T-helper 22 cell (primary cell): ENCODE measurements at places on chromosomes 1 and 21.

DNA sequence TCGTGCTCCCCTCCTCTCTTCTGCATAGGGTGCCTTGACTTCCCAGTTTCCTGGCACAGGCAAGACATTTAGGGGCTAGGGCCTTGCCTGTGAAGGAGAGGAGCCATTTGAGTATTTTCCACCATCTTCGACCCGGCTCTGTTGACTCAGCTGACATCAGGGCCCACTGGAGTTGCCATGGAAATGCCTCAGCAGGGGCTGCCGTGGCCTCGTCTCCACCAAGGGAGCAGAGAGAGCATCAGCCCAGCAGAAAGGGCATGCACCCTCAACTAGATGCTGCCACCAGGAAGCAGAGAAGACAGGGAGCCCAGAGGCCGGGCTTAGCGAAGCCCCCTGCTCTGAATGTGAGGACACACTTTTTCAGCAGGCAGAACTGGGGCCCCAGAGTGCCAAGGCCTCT, 101.9 kb upstream of the ACTL8 start:
- no peak for DNase-seq

- no peak for DNase-seq
Measured at GRCh38 chr1:93995837-93996536, 86.8 kb upstream of the GCLM start.

DNA sequence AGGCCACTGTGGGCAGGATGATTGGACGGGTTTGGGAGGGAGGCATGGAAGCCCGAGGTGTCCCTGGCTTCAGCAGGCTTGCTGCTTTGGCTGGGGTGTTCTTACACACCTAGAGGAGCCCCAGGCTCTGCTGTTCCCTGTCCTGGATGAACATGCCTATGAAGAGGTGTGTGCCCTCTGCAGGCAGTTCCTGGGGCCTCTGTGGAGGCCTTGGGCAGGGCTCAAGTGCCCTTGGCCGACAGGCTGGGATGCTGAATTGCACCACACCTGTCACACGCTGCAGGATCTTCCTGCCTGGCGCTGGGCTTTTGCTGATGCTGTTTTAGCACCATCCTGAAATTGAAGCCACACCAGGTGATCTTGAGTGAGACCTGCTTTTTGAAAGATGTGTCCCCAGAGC, 415.0 kb upstream of the VAMP3 start:
- no peak for DNase-seq

- DNase-seq, result no peak
Measured at GRCh38 chr1:29971703-29972102, 735.4 kb downstream of the PTPRU start.

GRCh38 chr1:26991310-26992116, 2.0 kb upstream of the TRNP1 start:
- DNase-seq, result no peak

DNA sequence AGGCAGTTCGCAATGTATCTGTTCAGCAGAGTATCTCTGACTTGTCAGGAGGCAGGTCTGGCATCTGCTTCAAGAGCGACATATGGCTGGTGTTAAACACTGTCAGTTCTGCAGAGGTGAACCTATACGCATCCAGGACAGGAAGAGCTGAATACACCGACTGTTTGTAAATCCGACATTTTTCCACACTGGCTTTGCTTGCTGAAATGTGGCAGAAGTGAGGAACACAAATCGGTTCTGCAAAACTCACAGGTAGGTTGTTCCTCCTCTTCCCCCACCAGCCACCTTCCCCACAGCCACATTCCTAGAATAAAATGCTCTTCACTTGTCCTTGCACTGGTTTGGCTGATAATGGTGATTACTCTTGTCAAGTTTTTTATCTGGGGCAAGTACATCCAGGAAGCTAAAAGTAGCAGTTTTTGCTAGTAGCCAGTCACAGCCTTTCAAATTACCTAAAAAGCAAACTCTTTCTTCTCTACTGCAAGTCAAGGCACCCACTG, 289.2 kb downstream of the GRIK1 start:
- no peak for DNase-seq

- DNase-seq, result no peak
Measured at GRCh38 chr1:204735042-204735441, 49.5 kb upstream of the LRRN2 start.

- no peak for DNase-seq
Measured at GRCh38 chr1:55056632-55056992, 17.3 kb downstream of the PCSK9 start.

- DNase-seq, result no peak
Measured at GRCh38 chr1:52502789-52503188, 50.1 kb downstream of the TUT4 start.

- DNase-seq, result no peak
Measured at GRCh38 chr1:159989581-159989980, 35.5 kb upstream of the SLAMF9 start.

DNA sequence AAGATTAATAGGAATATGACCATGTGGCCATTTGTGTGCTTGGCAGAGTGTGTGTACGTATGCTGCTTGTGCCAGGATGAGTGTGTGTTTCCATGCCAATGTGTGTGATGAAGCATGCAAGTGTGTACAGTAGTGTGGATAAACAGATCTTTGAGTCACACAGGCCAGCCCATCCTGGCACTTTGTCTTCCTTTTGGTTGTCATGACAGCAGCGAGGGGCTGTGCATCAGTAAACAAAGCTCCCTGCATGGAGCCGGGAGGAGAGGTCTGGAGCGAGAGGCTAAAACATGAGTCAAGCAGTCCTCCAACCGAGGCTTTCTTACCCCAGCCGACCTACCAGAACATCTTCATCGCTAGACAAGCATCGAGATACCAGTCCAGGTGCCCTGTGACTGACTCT, 221.2 kb downstream of the CACNA1E start:
- no peak for DNase-seq

DNA sequence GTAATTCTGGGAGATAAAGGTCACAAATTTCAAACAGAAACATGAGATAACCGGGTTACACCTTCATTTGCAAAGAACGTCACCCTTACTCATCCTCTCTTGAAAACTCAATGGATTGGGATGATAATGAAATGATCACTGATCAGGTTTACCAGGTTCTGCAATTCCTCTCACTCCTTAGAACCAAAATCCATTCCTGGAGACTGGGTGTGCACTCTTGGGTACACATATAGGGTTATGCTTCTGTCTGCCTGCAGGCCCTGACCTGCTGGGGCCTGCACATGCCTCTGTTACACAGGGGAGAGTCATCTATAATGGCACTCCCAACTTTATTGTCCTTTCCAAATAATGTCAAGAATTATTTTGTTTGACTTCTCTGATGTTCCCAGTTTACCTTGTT, 8.3 kb downstream of the SUSD4 start:
- no peak for DNase-seq

DNA sequence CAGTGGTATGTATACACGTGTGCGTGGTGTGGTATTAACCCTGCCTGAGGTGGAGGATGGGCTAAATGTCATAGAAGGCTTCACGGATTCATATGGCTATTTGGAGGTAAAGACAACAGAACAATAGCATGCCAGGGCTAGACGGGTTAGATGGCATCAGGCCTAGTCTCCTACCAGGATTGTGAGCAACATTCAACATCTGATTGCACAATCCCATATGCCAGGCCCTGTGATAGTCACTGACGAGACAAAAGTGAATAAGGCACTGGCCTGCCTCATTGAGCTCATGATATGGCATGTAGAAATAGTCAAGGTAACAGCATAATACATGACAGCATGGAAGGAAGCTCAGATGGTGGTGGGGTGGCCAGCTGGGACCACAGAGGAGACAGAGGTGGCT, 167.1 kb upstream of the BEND5 start:
- no peak for DNase-seq

DNA sequence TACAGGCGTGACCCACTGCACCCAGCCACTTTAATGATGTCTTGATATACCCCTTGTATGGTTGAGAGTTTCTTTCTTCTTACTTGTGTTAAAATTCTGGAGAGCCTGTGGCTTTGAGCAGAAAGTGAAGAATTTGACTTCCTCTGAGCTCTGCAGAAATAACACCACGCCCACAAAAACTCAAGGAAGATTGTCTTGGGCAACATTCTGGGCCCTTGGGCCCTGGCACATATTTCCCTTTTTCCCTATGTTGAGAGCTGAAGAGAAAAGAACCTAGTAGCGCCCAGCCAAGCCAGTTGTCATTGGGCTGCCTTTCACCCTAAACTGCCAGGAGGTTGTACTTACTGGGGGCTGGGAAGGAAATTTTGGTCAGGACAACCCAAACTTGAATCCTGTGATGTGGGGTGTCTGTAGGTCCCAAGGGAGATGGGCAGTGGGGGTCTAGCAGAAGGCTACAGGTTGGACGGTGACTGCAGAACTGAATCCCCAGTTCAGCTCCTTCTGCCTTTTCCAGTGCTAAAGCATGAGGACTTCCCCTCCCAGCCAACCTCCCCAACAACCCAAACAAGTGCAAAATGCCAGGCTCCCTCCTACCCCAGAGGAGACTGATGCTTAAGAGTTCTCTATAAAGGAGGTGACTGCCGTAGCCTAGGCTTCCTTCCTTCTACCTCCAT, 11.7 kb upstream of the SNAPIN start:
- no peak for DNase-seq

GRCh38 chr21:39117440-39117970, 65.7 kb downstream of the PSMG1 start:
- no peak for DNase-seq

GRCh38 chr1:54996359-54996868, 2.3 kb upstream of the BSND start:
- DNase-seq, result peak; percentile 59

DNA sequence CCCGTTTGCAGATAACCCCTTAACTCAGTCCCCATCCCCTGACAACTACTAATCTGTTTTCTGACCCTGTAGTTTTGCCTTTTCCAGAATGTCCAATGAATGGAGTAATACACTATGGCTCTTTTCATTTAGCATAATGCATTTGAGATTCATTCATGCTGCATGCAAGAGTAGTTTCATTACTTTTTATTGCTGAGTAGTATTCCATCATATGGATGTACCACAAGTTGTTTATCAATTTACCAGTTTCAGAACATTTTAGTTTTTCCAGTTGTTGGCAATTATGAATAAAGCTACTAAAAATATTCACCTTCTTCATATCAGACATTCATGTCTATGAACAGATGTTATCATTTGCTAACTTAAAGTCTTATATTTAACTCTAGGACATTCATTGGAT, 45.3 kb downstream of the STXBP3 start:
- no peak for DNase-seq

- no peak for DNase-seq
Measured at GRCh38 chr1:21663248-21663950, 5.8 kb downstream of the RAP1GAP start.

DNA sequence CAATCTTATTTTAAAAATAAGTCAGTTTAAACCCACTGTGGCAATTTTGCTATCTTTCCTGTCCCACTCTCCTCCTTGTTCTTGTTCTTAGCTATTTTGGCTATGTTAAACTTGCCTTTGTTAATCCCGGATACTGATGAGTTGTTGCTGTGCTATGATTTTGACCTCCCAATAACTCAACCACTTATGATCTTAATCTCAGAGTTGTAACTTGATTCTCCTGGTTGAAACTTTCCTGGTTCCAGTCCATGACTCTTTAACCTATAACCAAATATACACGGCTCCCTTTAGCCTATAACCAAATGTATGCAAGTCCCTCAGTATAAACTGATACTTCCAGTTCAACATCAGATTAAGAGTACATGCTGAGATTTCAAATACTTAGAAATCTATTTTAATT, 15.6 kb upstream of the ACADM start:
- DNase-seq, result no peak

- DNase-seq, result no peak
Measured at GRCh38 chr1:55385402-55386018, 170.3 kb upstream of the USP24 start.

DNA sequence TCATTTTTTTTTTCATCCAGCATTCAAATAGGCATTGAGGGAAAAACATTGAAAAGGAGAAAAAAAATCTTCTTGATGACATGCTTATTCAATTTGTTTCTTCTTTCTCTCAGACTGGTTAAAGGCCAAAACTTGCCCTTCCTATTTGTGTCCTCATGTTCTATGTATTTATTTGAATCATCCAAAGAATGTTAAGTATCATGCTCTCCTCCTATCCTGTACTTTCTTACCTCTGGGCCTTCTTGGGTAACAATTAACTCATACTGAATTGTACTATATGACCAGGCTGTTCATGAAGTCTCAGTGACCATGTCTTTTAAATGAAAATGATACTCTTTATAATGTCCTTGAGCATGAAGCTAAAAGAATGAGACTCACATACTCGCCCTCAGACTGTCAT, 36.5 kb upstream of the DENND1B start:
- no peak for DNase-seq

GRCh38 chr1:31108861-31109260, 43.3 kb upstream of the PUM1 start:
- no peak for DNase-seq

GRCh38 chr1:212367474-212368072, 47.1 kb downstream of the PACC1 start:
- DNase-seq, result no peak

- no peak for DNase-seq
Measured at GRCh38 chr1:109817881-109818270, 54.2 kb upstream of the EPS8L3 start.

DNA sequence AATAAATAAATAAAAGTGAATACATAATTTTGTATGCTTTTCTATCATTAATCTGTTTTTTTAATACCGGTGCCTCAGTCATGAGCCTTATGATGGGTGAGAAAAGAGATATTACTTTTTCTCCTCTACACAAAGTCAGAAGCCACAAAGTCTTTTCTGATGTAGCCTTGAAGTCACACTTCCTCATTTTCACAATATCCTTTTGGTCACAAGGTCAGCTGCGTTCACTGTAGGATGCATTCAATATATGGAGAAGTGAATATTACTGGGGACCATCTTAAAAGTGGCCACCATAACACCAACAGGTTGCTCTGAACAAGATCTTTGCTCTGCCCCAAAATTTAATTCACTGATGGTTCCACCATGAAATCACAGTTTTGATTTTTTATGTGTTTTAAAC, 83.3 kb upstream of the TNR start:
- no peak for DNase-seq

DNA sequence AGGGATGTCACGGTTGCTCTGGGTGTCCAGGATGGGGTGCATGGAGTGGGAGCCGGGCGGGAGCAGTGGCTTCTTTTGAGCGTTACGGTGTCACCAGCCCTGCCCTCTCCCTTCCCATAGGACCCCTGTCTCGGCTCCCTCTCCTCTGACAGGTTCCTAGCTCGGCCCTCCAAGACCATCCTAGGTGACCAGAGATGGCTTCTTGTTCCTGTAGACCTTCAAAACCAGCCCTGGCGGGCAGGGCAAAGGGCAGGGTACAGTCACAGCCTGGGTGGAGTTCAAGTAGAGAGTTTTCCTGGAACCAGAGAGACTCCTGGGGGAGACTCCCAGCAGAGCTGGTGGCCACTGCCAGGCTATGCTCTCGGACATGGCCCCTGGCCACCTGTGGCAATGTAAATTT, 345.6 kb upstream of the AJAP1 start:
- DNase-seq, result no peak

DNA sequence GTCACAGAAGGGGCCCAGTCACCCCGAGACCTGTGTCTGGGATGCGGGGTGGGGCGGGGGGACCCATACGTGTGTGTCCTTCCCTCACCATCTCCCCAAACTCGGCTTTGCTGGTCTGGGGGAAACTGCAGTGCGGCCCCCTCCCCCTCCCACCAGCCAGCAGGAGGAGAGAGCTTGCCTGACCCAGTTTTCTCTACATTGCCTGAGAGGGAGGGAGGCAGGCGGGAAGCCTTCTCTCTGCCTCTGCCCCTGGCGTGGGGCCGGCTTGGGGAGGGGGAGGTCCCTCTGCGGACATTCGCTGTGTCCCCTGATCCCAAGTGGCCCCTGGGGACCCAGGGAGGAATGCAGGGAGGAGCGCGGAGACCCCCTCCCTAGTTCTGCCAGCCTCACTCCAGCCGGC, 3.9 kb downstream of the EPHA8 start:
- DNase-seq, result no peak
